ENCODE measurements at places on chromosomes 11 and 22.

DNA sequence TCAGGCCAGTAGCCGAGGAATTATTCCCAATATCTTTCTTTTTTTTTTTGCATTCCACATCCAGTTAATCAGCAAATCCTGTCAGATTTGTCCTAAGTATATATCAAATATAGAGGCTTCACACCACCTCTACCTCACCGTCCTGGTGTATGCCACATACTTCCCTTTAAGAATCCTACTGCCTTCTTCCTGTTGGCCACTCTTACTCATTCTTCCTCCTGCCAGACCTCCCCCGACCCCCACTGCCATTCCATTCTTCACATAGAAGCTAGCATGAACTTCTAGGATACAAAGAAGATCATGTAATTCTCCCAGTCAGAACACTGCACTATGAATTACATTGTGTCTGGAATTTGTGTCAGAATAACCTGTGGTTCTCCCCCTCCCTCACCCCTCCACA lies 89.5 kb downstream of the TRIM44 start:
- no peak for DNase-seq

GRCh38 chr11:65439331-65440181 lies 17.0 kb downstream of the NEAT1 start:
- peak; percentile 76 for DNase-seq

GRCh38 chr11:57395905-57396623 lies 5.6 kb upstream of the PRG2 start:
- DNase-seq, result no peak

- no peak for DNase-seq
These were observed 57.2 kb upstream of the ALDH3B2 start for GRCh38 chr11:67731583-67731982.

GRCh38 chr22:32202161-32202538 lies 2.7 kb downstream of the RFPL2 start:
- DNase-seq, result no peak

DNA sequence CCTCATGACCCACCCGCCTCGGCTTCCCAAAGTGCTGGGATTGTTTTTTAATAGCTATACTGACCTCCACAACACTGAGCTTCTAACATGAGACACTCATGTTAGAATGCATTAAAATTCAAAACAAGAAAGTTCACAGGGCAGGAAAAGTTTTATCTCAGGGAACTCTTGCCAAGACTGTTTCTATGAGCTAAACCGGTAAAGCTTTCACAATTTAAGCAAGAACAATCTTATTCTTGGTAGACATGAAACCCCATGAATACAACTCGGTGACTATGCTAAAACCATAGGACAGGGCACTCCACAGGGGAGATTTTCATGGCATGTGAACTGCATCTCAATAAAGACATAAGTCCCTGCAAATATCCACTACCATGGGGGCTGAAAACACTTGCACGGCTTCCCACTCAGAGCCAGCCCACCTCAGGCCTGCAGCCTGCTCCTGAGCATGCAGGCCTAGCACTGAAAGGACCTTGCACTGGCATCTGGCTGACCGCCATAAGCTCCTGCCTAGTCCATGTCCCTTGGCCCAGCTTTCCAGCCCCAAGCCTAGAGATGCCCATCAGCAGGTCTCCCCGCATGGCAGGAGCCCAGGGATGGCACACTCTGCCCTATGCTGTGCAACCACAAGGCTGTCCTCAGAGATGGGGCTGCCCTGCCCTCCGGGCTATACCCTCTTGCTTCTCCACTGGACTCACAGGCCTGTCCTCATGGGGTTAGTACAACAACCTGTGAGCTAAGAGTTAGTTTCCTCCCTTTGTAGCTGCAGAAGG lies 58.4 kb downstream of the DGCR2 start:
- no peak for DNase-seq

GRCh38 chr22:47232197-47232596 lies 469.7 kb downstream of the TBC1D22A start:
- DNase-seq, result no peak

DNA sequence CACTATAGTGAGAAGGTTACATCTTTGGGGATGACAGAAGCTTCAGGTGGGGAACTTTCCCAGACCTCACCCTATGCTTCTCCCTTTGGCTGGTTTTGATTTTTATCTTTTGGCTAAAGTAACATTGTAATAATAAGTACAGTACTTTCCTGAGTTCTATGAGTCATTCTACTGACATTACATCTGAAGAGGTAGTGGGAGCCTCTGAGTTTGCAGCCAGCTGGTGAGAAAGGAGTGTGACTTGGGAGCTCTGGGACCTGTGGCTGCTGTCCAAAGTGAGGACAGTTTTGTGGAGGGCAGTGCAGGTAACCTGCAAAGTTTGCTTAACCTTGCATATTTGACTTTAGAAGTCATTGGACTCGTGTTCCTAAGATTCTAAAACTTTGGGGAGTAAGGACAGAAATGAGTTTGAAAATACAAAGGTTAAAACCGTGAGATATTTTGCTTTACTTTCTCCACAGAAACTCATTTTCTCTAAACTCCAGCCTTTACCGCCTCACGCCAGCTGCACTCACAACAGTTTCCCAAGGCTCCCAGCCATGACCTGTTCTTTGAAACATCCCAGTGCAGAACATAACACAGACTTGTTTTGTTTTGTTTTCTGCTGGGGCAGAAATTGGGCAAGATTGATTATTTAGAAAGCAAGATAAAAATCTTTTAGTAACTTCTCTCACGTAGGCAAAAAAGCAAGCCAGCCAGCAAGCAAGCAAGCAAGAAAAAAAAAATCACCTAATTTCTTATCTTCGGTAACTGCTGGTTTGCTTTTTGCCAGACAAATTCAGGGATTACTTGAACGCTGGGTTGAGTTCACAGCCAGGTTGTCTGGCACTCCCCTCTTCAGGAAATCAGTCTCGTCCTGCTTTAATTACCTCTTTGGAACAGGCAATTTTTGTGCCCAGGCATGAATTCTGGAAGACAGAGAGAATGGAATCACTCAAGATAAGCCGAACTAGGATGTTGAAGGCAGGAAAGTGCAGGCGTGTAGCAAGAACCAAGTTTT lies 478.3 kb upstream of the ISX start:
- DNase-seq, result no peak

DNA sequence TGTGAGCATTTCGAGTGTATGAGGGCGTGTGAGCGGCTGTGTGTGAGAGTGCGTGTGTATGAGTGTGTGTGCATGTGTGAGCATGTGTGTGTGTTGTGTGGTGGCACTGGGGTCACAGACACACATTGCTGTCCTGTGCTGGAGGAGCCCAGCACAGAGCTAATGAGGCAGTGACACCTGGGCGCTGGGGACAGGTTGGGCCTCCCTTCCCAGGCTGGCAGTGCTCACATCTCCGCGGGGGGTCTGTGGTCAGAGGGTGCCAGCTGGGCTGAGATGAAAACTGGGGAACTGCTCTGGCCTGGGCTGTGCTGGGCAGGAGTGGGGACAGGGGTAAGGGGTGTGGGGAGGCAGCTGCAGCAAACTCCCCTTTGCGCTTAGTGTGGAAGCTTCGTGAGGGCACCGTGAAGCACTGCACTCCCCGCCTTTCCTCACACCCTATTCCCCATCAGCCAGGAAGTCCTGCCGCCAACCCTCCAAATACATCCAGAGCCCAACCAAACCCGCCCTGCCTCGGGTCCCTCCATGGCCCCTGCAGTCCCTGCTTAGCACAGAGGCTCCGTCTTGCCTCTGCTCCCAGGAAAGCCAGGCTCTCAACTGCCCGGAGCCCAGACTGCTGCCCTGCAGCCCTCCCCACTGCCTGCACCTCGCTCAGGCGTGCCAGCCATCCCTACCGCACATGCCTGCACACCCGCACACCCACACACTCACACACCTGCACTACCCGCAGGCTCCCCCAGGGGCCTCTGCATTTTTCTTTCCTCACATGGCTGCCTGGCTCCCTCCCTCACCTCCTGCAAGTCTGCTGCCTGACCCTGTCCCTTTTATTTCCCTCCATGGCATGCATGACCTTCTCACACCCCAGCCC lies 62.0 kb upstream of the THY1 start:
- DNase-seq, result no peak

DNA sequence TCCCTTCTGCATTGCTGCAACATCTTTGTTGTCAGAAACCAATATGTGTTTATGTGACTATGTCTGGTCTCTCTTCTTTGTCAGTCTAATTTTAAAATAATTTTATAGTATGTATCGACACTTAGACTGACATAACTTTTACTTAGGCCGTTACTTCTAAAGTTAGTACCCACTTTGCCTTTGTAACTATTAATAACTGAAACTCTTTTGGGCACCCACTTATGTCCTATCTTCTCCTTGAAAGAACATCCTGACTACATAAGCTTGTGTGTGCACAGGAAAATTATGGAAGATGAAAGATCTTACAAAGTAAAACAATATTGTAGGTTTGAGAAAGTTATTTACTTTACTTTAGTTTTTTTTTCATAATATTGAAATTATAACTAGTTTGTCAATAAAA lies 230.4 kb upstream of the CCDC179 start:
- DNase-seq, result no peak

DNA sequence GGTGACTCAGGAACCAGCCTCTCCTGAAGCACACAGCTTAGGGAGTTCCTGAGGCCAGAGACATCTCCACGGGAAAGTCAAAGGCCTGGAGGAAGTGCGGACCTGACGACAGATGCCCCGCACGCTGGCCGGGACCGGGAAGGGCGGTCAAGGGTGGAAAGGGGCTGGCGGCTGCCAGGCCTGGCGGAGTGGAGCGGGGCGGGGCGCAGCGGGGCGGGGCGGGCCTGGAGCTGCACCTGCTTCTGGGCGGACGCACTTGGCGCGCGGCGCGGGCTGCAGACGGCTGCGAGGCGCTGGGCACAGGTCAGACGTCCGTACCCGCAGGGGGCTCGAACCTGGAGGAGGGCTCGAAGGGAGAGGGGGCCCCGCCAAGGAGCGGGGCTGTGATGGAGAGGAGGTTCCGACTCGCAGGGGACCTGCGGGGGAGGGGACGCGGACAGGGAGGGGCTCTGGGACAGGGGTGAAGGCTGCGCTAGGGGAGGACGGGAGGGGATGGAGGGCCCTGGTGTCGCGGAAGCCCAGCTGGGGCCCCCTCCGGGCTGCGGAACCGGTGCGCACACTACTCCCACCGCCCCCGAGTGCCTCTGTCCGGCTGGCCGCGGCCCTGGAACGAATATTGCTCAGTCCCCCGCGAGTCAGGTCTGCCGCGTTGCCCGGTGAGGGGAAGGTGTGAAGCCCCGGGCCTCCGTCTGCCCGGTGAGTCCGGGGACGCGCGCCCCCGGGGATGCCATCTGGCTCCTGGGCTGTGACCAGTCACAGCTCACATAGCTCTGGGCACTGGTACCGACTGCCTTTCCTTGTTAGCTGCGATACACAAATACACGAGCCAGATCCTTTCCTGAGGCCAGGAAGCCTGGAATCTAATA lies at the start of gene TMEM45B:
TMEM45B (plus strand) TSS at position 253 of the 866 bp plus-strand sequence. CDS start 36,635 bp downstream, outside the sequence.
- no peak for DNase-seq

- no peak for DNase-seq
These were observed 40.8 kb downstream of the GRAMD1B start for GRCh38 chr11:123470842-123471241.

GRCh38 chr11:88292171-88292843 lies 45.2 kb downstream of the CTSC start:
- DNase-seq, result no peak

DNA sequence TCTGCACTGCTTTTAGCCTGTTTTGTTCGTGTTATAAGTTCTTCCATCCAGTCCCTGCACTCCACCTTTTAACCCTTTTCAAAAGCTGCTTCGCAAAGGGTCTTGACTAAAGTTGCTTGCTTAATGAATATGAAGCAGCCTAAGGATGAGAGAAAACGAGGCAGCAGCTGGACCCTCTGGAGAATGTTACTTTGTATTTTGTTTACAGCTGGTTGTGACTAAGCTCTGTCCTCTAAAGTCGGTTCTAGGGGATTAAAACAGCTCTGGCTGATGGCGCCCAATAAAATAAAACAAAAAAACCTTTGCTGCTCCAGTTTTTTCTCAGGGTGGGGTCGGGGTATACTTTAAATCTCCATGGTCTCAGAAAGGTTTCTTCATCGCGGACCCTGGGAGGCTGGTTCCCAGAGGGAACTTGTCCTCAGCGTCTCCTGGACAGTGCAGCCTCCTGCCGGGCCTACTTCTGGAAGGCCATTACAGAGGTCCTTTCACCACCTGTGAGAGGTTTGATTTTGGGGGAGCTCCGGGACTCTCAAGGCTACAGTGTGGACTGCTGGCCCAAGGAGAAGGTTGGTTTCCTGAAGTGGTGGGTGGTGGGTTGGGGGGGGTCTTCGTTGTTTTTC lies 836 bp upstream of the RBM4 start:
- DNase-seq, result peak; percentile 74

- peak; percentile 31 for DNase-seq
These were observed 35.0 kb upstream of the OR9G4 start for GRCh38 chr11:56783448-56784041.

GRCh38 chr11:123261345-123262106 lies 66.5 kb upstream of the CLMP start:
- DNase-seq, result peak; percentile 69

DNA sequence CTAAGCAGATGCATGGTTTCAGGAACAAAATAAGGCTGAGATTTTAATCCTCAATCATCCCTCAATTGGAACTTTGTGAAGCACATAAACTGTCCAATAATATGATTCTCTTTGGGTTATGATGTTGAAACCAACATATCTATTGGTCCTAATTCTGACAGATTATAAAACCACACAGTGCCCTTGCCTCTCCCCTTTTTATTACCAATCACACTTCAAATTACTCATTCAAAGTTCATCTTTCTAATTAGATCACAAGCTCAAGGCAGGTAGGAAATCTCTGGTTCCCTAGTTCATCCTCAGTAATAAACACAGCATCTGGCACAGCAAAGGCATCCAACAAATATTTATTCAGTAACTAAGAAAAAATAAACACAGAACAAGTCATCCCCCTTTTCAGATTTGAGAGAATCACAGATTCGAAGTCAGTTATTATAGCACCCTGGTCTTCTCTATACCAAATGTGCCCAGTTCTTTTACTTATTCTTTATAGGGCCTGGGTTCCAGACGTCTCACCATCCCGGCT lies 611.6 kb downstream of the INSC start:
- DNase-seq, result no peak

GRCh38 chr22:19853879-19854777 lies 546 bp downstream of the GNB1L start:
- DNase-seq, result no peak

GRCh38 chr11:10653946-10654810 lies 39.4 kb downstream of the IRAG1 start:
- peak; percentile 62 for DNase-seq

GRCh38 chr11:10303558-10304363 lies 1.1 kb upstream of the ADM start:
- peak; percentile 79 for DNase-seq

DNA sequence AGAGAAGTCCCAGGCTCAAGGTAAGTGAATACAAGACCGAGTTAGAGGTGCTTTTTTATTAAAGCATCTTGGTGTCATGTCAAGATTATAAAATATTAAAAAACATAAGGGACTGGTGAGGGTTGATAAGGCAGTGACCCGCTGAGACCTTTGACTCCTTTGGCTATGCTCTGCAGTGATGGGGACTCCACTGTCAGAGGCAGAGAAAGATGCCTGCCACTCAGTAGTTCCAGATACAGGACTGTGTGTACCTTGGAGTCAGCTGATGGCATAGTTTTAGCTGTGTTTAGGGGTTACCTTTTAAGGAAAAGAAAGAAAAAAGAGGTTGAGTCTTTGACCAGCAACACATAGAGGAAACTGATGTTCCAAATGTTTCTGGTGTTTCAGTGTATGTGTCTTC lies 40.8 kb downstream of the SHISA8 start:
- DNase-seq, result no peak

- peak; percentile 11 for DNase-seq
These were observed 15.7 kb upstream of the IL10RA start for GRCh38 chr11:117970400-117971024.

- peak; percentile 82 for DNase-seq
These were observed 10.0 kb downstream of the RPL3 start for GRCh38 chr22:39309364-39309861.

GRCh38 chr22:22403306-22403705 lies 105.2 kb downstream of the ZNF280B start:
- DNase-seq, result no peak

Data from mesenchymal stem cell (in vitro differentiated cells and primary cell).